Heart left ventricle (tissue), 16 donors: ENCODE measurements at places on chromosomes 2 and 18. TPM values are rescaled to one million over a fixed set of nuclear protein-coding genes. Genes with fewer than 3 reads are reported as not detected.

The HNRNPLL gene
- 24.2 TPM for total RNA-seq

The SLC9A2 gene
- total RNA-seq = 0.05 TPM

The C2orf92 gene
- total RNA-seq = 1.7 TPM

The FZD7 gene
- total RNA-seq = 42.0 TPM

The MDH1B gene
- 1.3 TPM for total RNA-seq

The PCARE gene
- total RNA-seq = 0.86 TPM

The LRPPRC gene
- 58.5 TPM for total RNA-seq

The FAM110C gene
- total RNA-seq = 1.6 TPM

The EFEMP1 gene
- total RNA-seq = 27.9 TPM

The IL1F10 gene
- total RNA-seq = not detected

The FN1 gene
- total RNA-seq = 360 TPM

The FKBP7 gene
- 6.8 TPM for total RNA-seq

The CXCR1 gene
- 0.94 TPM for total RNA-seq

The EEF1B2 gene
- 305 TPM for total RNA-seq

The MAT2A gene
- total RNA-seq = 66.0 TPM

The CRYGD gene
- total RNA-seq = not detected

The TRIM54 gene
- 329 TPM for total RNA-seq

The AKAIN1 gene
- total RNA-seq = not detected

- no peak overlapping the region for H3K4me3 ChIP-seq
- H3K36me3 ChIP-seq = no peaks in the 10 kb centered on the region
- H3K27ac ChIP-seq = no peak overlapping the region
- H3K27me3 ChIP-seq = no peaks in the 10 kb centered on the region
- DNase-seq = no peak
- H3K4me1 ChIP-seq = peaks cover 24% of the 10 kb centered on the region
These were observed 95.6 kb upstream of the SLC14A2 start for GRCh38 chr18:45519411-45520280.

GRCh38 chr2:133975676-133976428 lies 278.0 kb upstream of the MGAT5 start:
- no peaks in the 10 kb centered on the region for H3K4me1 ChIP-seq
- DNase-seq = no peak
- no peak overlapping the region for H3K4me3 ChIP-seq

DNA sequence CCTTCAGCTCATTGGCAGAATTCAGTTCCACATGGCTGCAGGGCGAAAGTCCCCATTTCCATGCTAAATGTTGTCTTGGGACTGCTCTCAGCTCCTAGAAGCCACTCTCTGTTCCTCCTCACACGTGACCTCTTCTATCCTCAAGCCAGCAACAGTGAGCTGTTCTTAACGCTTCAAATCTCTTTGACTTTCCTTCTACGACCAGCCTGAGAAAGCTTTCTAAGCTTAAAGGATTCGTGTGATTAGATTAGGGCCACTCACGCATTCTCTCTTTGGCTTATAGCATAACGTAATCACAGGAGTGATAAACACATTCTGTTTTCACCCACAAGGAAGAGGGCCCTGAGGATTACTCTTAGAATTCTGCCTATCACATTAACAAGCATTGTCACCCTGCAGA lies 29.8 kb upstream of the LAMA1 start:
- no peak for DNase-seq
- H3K4me1 ChIP-seq = no peaks in the 10 kb centered on the region
- H3K27ac ChIP-seq = no peak overlapping the region
- H3K36me3 ChIP-seq = no peaks in the 10 kb centered on the region
- H3K4me3 ChIP-seq = no peak overlapping the region

DNA sequence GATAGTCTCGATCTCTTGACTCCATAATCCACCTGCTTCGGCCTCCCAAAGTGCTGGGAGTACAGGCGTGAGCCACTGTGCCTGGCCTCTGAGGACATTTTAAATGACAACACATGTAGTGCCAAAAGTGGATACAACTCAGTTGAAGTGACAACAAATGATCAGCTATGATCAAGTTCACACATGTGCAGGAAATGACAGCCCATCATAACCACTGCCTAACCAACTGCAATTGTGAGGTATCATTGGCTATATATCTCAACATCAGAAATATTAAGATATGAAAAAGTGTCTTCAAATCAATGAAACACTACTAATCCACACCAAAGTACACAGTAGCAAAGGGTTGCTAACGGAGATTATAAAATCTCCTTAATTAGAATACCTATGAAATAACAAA lies 84.8 kb downstream of the DTNB start:
- H3K27ac ChIP-seq = no peak overlapping the region
- no peaks in the 10 kb centered on the region for H3K36me3 ChIP-seq
- H3K4me3 ChIP-seq = no peak overlapping the region
- no peak for DNase-seq

DNA sequence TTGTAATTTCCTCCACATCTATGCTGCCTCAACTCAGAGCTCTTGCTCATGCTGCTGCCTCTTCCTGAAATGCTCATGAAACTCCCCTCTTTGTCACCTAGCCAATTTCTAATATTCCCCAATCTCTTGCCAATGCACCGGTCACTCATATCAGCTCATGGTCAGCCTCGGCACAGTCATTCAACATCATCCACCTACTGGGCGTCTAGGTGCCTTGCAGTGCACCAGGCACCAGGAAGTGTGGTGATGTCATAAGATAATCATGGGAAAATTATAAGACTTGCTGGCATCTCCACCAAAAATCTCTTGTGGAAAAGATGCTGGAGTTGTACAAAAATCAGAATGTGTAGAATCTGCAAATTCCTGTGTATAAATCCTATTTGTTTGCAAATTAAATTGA lies 52.6 kb upstream of the RAB27B start:
- no peaks in the 10 kb centered on the region for H3K36me3 ChIP-seq
- no peaks in the 10 kb centered on the region for H3K4me1 ChIP-seq
- H3K27ac ChIP-seq = no peak overlapping the region
- no peaks in the 10 kb centered on the region for H3K27me3 ChIP-seq
- no peak for DNase-seq
- no peak overlapping the region for H3K4me3 ChIP-seq

- peaks cover 5% of the 10 kb centered on the region for H3K4me1 ChIP-seq
- H3K4me3 ChIP-seq = peak overlapping the region; percentile 10
- peaks cover 43% of the 10 kb centered on the region for H3K27me3 ChIP-seq
These were observed 15.2 kb downstream of the FBXO41 start for GRCh38 chr2:73268830-73269685.

DNA sequence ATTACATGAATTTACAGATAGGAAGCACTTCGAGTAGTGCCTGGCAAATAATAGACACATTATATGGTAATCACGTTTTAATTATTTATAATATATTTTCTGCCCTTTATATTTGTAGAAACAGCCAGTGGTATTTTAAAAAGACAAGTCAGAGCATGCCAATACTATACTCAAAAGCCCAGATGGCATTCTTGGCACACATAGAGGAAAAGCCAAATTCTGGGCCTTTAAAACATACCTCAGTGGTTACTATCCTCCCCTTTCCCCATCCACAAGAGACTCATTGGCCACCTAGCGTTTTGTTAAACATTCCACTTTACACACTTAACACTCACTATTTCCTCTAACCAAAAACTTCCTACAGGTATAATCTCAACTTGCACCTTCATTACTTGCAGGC lies 63.3 kb upstream of the ZNF804A start:
- no peaks in the 10 kb centered on the region for H3K4me1 ChIP-seq
- no peak overlapping the region for H3K4me3 ChIP-seq
- H3K36me3 ChIP-seq = no peaks in the 10 kb centered on the region
- DNase-seq = no peak
- no peaks in the 10 kb centered on the region for H3K27me3 ChIP-seq

- H3K27ac ChIP-seq = no peak overlapping the region
- H3K36me3 ChIP-seq = no peaks in the 10 kb centered on the region
- DNase-seq = no peak
These were observed 164.4 kb upstream of the KLHL29 start for GRCh38 chr2:23220513-23221094.

DNA sequence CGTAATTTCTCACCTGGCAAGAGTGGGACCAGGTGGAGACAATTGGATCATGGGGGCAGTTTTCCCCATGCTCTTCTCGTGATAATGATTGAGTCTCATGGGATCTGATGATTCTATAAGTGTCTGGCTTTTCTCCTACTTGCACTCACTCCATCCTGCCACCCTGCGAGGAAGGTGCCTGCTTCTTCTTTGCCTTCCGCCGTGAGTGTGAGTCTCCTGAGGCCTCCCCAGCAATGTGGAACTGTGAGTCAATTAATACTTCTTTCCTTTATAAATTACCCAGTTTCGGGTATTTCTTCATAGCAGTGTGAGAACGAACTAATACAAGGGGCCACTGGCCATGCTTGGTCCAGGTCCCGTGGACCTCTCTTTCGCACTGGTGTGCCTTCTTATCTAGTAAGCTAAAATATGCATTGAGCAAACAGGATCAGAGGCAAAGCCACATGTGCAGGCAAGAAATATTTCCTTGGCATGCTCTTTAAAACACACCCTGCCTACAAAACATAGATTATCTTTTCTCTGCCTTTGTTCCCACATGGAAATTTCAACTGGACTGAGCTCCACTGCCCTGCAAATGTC lies 821.1 kb downstream of the TRIB2 start:
- no peak overlapping the region for H3K4me3 ChIP-seq
- no peaks in the 10 kb centered on the region for H3K4me1 ChIP-seq
- H3K27ac ChIP-seq = no peak overlapping the region
- H3K27me3 ChIP-seq = no peaks in the 10 kb centered on the region
- DNase-seq = no peak

- no peak for DNase-seq
- H3K36me3 ChIP-seq = no peaks in the 10 kb centered on the region
- no peak overlapping the region for H3K27ac ChIP-seq
- no peaks in the 10 kb centered on the region for H3K27me3 ChIP-seq
- peaks cover 10% of the 10 kb centered on the region for H3K4me1 ChIP-seq
These were observed 853.9 kb downstream of the LRRTM4 start for GRCh38 chr2:76668279-76668678.

DNA sequence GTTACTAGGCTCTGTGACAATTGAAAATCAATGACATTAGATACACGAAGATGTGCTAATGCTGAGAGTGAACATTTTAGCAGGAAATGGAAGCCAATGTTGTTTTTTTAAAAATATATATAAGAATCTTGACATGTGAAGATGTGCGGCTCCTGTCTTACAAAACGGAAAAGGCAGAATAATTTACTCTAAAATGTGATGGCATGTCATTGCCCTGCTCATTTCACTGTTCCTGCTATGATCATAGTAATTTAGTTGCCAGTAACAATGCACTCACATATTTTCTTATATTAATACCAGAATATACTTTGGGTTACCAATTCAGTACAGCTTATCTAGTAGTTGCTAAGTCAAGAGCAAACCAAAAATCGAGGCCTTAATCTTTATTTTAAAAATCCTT lies 10.3 kb downstream of the EPHA4 start:
- H3K4me3 ChIP-seq = no peak overlapping the region
- no peak overlapping the region for H3K27ac ChIP-seq
- no peaks in the 10 kb centered on the region for H3K4me1 ChIP-seq
- no peaks in the 10 kb centered on the region for H3K36me3 ChIP-seq
- no peaks in the 10 kb centered on the region for H3K27me3 ChIP-seq

GRCh38 chr2:8607606-8608005 lies 74.2 kb upstream of the ID2 start:
- H3K27me3 ChIP-seq = no peaks in the 10 kb centered on the region
- no peak overlapping the region for H3K27ac ChIP-seq
- H3K4me3 ChIP-seq = no peak overlapping the region
- peaks cover 6% of the 10 kb centered on the region for H3K4me1 ChIP-seq
- DNase-seq = no peak
- H3K36me3 ChIP-seq = no peaks in the 10 kb centered on the region

DNA sequence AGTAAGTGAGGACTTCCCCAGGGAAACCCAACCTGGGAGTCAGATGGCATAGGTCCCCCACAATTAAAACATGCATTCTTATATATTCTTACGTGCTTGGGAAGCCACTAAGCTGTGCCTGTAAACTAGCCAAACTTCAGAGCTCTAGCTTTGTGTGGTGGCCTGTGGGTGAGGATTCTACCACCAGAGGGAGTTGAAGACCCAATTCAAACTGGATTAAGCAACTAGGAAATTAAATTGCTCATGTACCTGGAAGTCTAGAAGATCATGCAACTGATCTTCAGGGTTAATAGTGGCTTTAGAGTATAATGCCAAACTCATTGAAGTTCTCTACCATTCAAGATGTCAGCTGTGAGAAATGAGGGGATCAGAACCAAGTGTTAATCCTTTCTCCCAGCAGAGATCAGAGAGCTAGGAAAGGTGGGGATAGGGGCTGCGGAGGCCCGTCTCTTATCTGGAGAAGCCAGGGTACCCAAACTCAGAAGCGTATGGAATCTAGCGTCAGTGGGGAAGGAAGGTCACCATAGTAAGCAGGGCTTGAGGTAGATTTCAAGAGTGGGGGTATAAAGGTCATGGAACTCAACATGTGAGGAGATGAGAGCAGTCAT lies 53.2 kb upstream of the CCDC85A start:
- no peak overlapping the region for H3K27ac ChIP-seq
- no peak overlapping the region for H3K4me3 ChIP-seq
- no peaks in the 10 kb centered on the region for H3K27me3 ChIP-seq
- H3K4me1 ChIP-seq = no peaks in the 10 kb centered on the region
- H3K36me3 ChIP-seq = no peaks in the 10 kb centered on the region
- no peak for DNase-seq

DNA sequence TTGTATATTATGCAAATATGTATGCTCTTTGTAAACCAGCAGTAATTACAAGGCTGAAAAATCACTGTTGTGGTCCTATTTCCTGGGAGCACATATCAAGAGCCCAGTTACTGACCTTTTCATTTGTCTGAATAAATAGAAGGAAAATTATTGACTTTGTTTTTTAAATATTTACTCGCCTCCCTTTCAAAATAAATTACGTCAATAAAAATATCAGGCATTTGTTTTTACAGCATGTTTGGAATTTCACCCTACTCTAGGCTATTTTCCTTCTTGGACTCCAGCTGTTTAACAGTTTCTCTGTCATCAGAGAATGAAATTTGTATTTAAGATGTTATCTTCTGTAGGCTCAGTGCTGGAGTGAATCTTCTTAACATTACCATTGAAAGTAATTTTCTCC lies 59.9 kb upstream of the LRATD1 start:
- no peak overlapping the region for H3K4me3 ChIP-seq
- H3K27me3 ChIP-seq = no peaks in the 10 kb centered on the region
- H3K36me3 ChIP-seq = no peaks in the 10 kb centered on the region
- no peak for DNase-seq
- no peak overlapping the region for H3K27ac ChIP-seq
- H3K4me1 ChIP-seq = no peaks in the 10 kb centered on the region

DNA sequence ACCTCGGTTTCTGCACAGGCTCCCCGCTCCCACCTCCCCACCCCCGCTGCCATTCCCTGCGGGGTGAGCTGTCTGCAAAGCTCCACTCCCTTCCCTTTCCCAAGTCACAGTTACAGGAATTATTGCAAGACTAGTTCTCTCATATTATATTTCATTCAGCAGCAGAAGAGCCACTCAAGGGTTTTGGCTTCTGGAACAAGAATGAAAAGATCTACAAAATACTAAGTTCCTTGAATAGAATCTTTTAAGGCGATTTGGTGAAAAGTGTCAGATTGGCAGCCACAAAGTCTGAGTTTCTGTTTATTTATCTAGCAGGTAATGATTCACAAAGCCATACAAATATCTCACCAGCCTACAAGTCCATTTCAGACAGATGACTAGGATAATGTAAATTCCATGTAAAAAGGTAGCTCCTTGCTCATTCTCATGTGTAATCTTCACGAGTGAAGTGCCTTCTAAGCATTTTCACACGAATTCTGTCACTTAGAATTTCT lies 221.9 kb upstream of the RBBP8 start:
- H3K36me3 ChIP-seq = no peaks in the 10 kb centered on the region
- peaks cover 15% of the 10 kb centered on the region for H3K4me1 ChIP-seq
- peak; percentile 36 for DNase-seq
- peak overlapping the region; percentile 35 for H3K27ac ChIP-seq
- no peaks in the 10 kb centered on the region for H3K27me3 ChIP-seq
